ENCODE measurements at places on chromosomes 3 and 15.
A peak's percentile ranks its signal among the peaks of the same experiment; 100 is the strongest.

DNA sequence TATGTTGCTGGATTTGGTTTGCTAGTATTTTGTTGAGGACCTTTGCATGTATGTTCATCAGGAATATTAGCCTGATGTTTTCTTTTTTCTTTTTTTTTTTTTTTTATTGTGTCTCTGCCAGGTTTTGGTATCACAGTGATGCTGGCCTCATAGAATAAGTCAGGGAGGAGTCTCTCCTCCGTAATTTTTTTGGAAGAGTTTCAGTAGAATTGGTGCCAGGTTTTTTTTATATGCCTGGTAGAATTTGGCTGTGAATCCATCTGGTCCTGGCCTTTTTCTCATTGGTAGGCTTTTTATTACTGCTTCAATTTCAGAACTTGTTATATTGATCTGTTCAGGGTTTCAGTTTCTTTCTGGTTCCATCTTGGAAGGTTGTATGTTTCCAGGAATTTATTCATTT, 165.8 kb downstream of the VPS8 start:
- DNase-seq, result no peak

DNA sequence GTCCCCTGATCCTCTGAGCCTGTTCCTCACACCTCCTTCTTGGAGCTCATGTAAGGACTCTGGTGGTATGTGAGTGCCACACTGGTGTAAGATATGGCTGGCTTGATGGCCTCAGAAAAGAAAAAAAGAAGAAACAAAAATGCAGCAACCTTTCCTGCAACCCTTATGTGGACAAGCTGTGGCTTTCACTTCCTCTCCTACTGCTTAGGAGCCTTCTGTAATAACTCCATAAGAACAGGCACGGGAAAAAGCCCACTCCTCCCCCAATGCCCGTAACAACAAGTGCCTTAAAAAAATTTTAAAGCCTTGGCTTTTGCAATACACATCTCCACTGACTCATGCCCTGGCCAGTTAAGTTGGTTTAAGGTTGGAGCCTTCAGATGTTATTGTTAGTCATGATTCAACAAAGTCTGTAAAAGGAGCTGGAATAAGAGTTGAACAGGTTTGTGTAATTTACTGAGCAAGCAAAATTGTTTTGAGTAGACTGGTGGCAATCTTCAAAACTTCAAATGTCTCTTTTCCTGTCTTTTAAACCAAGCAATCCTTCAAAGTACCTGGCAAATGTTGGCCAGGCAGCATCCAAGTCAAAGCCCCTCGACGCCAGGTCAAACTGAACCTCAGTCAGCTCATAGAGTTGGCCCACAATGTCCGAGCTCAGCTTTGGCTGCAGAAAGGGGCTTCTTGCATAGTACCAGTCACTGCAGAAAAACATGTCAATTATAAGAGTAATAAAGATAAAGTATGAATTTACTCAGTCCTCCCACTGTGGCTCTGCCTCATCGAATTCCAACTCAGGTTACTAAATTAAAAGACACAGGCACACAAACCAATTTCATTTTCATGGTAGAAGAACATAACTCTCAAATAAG, 22.9 kb downstream of the FYCO1 start:
- peak; percentile 49 for DNase-seq

DNA sequence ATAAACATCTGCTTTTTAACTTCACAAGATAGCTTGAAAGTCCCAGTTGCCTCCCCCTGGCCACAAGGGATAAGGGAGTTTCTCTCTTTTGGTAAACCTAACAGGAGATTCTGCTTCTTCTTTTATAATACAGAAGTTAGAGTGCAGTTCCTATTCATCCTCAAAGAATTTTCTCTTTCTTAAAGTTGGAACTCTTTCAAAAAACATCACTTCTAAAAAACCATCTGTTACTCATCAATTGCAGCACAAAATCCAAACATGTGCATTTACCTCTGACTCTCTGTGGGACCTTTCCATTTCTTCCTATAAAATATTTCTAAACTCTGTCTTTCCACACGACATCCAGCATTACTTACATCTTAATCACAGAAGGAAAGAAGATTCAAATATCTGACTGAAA, 5.1 kb downstream of the DPH6 start:
- no peak for DNase-seq

DNA sequence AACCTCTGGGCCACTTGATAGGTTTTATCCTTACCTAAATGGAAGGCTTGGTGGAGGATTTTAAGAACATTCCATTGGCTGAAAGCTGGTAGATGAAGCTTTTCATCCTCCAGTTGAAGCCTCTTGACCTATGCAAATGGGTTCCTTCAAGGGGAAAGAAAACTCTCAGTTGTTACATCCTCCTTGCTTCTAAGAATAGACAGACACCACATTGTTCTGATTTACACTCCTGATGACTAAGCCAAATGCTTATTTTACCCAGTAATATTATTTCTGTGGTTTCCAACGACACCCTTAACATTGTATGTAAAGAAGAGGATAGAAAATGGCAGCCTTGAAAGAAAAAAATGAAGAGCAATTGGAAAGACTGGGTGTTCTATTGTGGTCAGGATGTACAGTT, 480.5 kb downstream of the OTOL1 start:
- DNase-seq, result no peak

- DNase-seq, result no peak
These were observed 31.4 kb upstream of the SEC13 start for GRCh38 chr3:10352146-10352911.

GRCh38 chr15:43376017-43376705, 5.3 kb downstream of the TUBGCP4 start:
- peak; percentile 13 for DNase-seq

GRCh38 chr3:136818191-136818768, 646 bp upstream of the SLC35G2 start:
- DNase-seq, result peak; percentile 9

DNA sequence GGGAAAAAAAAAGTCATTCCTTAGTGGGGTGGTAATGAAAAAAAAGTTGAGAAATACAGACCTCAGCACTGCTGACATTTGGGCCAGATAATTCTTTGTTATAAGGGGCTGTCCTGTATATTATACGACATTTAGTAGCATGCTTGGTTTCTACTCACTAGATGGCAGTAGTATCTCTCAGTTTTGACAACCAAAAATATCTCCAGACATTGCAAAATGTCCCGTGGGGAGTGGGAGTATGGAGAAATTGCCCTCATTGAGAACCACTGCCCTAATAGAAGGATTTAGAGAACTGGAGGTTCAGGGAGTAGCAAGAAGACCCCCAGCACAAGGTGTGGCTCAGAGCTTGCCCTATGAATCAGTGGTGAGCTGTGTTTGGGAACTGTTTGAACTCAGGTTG, 28.6 kb upstream of the TEX264 start:
- DNase-seq, result no peak

- no peak for DNase-seq
These were observed 16.5 kb upstream of the TBC1D23 start for GRCh38 chr3:100244264-100244663.

DNA sequence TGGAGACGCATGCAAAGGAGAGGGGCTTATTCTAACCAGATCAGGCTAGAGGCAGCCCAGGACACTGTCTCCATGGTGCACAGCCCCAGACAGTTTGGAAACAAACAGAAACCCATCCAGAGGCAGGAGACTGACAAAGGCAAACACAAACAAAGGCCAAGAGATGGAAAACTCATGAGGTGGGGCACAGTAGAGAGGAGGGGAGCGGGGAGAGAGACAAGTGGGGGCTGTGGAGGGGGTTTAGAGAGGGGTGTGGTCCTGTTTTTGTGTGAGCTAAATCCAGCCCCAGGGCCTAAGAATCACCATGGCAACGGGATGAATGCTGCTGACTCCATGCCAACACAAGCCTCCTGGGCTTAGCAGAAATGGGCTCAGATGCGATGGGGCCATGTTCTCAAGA, 32.3 kb downstream of the PARP16 start:
- no peak for DNase-seq

DNA sequence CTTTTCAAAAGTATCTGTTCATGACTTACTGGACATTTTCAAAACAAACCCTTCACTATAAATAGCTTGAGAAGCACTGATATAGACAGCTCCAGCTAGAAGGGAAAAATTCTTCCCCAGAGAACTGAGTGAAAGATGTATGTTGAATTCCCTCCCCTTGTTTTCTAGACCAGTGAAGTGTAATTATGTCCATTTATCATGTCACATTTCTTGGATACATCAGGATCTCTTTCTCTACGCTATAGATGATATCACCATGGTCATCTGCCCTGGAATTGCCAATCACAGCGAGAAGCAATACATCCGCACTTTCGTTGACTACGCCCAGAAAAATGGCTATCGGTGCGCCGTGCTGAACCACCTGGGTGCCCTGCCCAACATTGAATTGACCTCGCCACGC, 66.3 kb downstream of the RLBP1 start:
- no peak for DNase-seq

DNA sequence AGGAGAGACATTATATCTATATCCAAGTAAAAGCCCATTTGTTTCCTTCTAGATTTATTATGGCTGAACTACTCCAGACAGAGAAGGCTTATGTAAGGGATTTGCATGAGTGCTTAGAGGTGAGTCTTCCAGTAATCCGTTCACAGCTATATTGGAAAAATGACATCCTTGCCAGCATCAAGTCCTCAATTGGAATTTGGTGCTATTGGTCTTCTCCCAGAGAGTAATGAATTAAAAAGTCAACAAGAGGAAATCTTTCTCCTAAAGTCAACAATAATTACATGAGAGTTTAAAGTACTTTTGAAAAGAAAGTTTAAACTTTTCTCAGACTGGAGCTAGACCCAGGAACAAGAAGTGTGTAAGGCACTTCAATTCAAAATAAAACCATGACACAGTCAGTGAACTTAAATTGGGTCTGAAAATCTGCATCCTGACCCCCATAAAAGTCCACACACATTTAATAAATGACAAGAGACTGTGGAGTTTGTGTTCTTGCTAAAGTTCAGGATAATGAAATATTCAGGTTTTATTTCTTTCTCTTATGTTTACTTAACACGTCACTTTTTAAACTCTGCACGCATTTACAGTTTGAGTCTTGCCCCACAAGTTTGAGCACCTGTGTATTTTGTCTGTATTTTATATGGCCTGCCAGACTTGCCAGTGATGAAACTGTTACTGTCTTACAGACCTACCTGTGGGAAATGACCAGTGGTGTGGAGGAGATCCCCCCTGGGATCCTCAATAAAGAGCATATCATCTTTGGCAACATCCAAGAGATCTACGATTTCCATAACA, 268.2 kb upstream of the UMPS start:
- DNase-seq, result no peak

GRCh38 chr3:189365609-189366564, 194.1 kb downstream of the TPRG1 start:
- no peak for DNase-seq

- DNase-seq, result no peak
These were observed 127.1 kb downstream of the DNAJB8 start for GRCh38 chr3:128339491-128340012.

GRCh38 chr3:179682426-179683080, 29.7 kb downstream of the USP13 start:
- no peak for DNase-seq

DNA sequence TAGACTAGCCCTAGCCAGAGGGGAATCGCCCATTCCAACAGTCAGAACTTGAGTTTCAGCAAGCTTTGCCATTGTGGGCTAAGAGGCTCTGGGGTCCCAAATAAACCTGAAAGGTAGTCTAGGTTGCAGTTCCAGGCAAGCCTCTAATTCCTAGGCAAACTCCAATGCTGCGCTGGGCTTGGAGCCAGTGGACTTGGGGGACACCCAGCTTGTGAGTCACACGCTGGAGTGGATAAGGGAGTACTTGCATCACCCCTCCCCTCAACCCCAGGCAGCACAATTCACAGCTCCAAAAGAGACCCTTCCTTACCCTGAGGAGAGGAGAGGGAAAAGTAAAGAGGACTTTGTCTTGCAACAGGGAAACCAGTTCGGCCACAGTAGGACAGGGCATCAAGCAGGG, 105.2 kb upstream of the DPPA4 start:
- DNase-seq, result no peak

DNA sequence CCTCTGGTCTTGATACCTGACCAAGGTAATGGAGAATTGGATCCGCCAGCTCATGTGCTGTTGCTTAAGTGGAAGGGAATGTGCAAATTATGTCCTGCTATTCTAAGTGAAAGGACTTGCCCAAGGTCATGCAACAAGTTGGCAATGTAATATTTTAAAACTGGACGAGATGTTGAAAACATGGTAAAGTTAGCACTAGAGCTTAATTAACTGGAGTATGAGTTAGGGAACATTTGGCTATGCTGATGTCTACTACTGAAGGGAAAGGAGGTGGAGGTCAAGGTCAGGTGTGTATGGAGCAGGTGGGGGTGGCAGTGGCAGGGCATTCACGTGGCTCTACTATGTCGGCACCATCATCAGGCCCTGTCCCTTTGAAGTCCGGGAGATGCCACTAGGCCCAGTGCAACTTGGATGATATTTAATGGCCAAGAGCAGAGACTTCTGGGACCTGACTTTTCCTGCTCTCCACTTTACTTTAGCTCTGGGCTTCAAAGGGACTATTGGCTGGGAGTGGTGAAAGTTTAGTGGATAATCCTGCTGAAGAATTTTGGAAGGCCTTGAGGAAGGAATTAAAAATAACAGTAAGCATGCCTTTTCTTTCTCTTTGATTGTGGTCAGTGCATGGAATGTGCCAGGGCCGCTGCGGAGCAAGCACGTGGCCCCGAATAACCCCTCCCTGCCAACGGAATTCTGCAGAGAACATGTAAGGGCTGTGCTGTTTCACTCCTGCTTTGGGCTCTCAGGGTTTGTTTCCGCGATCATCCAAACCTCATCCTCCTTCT, 14.9 kb downstream of the SMAD3 start:
- no peak for DNase-seq

DNA sequence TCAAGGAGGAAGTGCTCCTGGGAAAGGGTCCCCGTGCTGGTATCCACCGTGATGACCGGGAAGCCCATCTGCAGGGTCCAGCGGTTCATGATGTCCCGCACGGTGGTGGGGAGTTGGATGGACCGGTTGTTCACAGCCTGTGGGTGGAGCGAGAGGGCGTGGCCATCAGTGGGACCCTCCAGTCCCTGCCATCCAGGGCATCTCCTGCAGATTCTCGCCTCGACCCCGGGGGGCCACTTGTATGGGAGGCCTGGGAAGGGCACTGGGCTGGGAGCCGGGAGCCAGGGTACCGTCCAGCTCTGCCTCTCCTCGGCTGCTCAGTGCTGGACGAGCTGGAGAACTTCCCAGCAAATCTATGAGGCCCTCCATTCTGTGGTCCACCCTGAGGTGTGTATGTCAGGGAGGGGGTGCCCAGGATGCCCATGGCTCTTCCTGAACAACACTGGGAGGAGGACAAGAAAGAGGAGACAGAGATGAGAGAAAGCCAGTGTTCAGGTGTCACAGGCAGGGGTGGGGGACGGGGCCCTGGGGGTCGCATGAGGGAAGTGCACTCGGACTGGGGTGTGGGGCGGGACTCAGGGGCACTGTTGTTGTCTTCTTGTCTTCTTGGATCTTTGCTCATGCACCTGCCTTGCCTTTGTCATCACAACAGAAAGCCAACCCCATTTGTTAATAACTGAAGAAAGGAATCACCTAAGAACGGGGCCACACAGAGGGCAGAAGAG, 13.0 kb downstream of the ANPEP start:
- no peak for DNase-seq

- DNase-seq, result no peak
These were observed 230.2 kb downstream of the ZNF621 start for GRCh38 chr3:40754994-40755393.
